ENCODE measurements at places on chromosomes 1 and 21.
A peak's percentile ranks its signal among the peaks of the same experiment; 100 is the strongest.

- DNase-seq = no peak
Observed at GRCh38 chr1:86430376-86430775, 6.4 kb downstream of the CLCA2 start.

GRCh38 chr1:89732206-89732605, 88.6 kb upstream of the LRRC8D start:
- no peak for DNase-seq

GRCh38 chr1:30449428-30450147, 273.8 kb downstream of the MATN1 start:
- DNase-seq = no peak

DNA sequence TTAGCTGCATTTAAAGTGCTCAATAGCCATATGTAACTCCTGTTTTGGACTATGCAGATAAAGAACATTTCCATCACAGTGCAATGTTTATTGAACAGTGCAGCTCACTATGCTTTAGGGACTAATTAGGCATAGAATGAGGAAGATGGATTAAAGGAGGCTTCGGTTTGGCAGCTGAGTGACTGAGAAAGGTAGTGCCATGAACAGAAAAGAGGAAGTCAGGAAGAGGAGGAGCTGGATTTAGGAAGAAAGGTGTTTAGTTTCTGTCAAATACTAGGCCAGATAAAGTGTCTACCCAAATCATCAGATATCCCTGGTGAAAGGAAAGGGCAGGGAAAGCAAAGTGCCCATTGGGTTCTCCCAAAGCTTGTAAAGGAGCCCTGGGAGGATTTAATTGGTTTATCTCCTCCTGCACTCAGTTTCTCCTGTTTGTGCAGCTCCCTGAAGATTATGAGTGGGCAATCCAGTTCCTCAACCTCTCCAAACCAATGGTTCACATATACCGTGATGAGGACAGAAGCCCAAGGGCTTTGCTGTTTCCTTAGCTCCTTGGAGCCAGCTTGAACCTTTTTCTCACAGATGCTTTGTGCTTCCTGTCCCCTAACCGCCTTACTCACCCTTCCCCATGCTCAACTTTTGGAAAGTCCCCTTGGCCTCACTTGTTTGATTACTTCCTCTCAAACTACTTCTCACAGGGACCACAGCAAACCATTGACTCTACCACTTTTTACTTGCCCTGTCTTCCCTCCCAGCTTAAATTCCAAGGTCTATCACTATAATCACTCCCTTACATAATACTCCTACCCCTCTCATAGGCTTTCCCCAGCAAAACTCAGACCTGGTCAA, 3.5 kb upstream of the RAP1A start:
- DNase-seq = no peak

- DNase-seq = no peak
Observed at GRCh38 chr21:43866659-43867331, 1.8 kb downstream of the AGPAT3 start.

DNA sequence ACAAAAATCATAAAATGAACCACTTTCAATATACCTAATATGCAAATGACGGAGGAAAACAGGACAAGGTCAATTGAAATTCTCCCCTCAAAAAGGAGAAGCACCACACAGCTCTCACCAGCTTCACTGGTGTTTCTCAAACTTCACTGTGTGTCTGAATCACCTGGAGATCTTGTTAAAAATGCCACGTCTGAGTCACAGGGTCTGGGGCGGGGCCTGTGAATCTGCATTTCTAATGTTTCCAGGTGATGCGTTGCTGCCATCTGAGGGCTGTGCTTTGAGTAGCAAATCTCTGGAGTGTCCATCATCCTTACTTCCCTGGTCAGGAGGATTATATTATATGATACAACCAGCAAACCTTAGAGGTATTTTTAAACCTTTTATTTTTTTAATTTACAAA, 9.0 kb downstream of the CLDN19 start:
- DNase-seq = no peak

DNA sequence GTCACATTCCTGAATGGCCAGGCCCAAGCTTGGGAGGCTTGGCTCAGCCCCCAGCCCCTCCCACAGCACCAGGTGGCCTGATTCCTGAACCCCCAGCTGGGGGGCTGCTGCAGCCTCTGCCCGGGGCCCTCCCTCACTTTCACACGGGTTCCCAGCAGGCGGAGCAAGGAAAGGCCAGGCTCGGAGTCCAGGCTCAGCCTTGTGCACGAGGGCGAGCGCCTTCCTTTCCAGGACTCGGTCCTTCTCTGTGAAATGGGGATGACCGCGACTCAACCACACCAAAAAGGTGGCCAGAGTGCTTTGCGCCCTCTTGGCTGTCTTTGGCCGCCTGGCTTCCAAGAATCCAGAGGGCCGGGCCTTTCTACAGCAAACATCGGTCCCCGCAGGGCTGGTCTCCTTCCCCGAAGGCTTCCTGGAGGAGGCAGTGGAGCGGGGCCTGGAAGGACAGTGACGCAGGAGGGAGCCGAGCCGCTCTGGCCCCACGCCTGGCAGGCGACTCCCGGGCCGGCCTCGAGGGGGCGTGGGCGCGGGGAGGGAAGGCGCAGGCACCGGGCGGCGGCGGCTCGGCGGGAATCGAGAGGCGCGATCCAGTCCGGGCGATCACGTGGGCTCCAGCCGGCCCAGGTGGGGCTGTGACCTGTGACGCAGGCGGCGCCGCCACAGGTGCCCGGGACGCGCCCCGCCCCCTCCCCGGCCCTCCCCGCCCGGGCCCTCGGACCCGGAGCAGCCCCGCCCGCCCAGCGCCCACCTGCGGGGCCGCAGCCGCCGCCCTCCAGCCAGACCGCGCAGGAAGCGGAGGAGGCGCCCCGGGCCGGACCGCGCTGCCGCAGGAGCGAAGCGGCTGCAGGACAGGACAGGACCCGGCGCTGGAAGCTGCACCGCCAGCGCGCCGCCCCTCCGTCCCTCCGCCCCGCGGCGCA, at the start of gene ARHGEF16:
Gene ARHGEF16, plus strand, starts transcription at position 775 of the 920 bp plus-strand sequence. CDS start 8,420 bp downstream, outside the sequence.
- peak; percentile 49 for DNase-seq

Measured in NCI-H1048 (cell line).